ENCODE measurements at places on chromosomes 4 and X.
A peak's percentile ranks its signal among the peaks of the same experiment; 100 is the strongest.

DNA sequence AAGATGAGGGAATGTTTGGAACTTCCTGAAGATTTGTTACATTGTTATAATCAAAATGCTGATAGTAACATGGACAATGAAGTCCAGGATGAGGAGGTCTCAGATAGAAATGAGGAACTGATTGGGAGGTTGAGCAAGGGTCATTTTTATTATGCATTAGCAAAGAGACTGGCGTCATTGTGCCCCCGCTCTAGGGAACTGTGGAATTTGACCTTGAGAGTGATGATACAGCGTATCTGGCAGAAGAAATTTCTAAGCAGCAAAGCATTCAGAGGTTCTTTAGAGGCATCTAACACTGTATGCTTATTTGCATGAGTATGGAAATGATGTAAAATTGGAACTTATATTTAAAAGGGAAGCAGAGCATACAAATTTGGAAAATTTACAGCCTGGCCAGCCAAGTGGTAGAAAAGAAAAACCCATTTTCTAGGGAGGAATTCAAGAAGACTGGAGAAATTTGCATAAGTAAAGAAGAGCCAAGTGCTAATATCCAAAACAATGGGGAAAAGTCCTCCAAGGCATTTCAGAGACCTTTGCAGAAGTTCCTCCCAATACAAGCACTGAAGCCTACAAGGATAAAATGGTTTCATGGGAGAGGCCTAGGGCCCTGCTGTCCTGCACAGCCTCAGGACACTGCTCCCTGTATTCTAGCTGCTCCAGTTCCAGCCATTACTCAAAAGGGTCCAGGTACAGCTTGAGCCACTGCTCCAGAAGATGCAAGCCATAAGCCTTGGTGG is 483.0 kb upstream of the NDST4 start:
- no peak for DNase-seq

DNA sequence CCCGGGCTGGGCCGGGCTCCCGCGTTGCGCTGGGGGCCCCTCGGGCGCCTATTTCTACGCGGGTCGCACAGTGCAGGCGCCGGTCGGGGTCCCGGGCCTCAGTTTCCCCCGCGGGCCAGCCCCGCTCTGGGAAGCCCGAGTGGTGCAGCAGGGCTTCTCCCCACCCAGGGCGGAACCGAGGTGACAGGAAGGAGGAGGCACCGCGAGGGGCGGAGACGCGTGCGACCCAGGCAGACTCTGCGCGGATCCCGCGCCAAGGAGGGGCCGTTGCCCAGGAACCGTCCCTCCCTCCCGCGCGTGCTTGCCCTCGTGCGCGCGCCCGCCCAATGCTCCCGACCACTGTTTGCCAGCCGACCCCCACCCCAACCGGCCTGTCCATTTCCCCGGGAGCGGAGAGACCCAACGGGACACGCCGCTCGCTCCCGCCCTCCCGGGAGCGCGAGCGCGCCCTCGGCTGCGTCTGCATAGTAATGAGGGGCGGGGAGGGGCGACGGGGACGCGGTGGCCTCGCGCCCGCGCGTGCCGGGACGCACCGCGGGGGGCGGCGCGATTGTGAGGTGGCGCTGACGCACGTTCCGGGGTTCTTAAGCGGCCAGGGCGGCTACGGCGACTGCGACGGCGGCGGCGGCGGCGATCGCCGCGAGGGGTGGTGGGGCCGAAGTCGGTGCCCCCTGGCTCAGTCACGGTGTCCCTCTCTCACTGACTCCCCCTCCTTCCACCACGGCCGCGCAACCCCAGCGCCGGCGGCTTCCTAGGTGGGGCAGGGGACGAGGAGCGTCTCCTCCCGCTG is at the start of gene CPEB2:
Gene CPEB2 (plus strand): TSS at position 613 of the 790 bp plus-strand sequence. CDS start 193 bp downstream, outside the sequence.
- peak; percentile 91 for DNase-seq

DNA sequence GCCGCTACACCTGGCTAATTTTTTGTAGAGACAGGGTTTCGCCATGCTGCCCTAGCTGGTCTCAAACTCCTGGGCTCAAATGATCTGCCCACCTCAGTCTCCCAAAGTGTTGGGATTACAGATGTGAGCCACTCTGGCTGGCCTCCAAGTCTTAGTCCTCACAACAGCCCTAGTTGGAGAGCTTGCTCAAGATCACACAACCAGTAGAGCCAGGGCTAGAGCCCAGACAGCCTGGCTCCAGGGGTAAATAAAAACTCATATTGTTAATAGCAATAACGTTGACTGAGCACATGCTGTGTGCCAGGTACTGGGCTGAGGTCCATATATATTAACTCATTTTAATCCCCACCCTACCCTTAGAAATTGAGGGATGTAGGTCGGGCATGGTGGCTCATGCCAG is 7.3 kb upstream of the JAKMIP1 start:
- no peak for DNase-seq

- no peak for DNase-seq
These were observed 19.3 kb downstream of the TEC start for GRCh38 chr4:48250343-48250742.

DNA sequence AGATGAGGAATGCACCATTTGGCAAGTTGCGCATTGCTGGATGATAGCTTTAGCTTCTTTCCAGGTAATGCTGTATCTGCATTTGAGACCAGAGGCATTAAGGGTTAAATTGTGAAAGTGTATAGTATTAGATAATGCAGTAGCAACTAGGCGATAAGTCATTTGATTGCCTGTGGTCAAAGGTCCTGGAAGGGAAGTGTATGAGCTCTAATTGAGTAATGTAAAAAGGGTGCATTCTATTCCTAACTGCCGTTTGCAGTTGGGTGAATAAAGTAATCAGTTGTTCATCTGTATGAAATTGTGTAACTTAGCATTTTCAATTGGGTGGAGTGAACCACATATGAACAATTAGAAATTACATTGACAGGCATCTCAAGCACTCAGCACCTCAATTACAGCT is 54.5 kb upstream of the WDR1 start:
- DNase-seq = no peak
